Ammon's horn (tissue), 1 donor: ENCODE measurements at places on chromosomes 3 and 15.

- DNase-seq, result peak; percentile 78
These were observed at the start of gene NRROS for GRCh38 chr3:196639483-196640296. NRROS (plus strand) TSS chr3:196639694; CDS start chr3:196654540, 14,846 bp downstream.

DNA sequence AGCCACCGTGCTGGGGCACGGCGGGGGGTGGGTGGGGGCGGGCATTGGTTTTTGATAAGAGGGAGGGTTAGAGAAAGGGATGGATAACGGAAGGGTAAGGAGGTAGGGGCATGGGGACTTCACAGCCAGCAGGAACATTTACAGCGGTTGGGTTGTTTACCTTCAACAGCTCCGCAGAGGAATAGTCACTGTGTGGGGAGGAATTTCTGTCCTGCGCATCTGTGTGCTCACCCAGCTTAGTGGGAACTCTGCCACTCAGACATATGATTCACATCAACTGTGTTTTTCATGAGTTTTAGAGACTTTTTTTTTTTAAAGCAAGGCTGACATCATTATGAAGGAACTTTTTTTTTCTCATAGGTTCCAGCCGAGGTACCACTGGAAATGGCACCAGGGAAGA, 19.6 kb downstream of the CHRD start:
- no peak for DNase-seq

DNA sequence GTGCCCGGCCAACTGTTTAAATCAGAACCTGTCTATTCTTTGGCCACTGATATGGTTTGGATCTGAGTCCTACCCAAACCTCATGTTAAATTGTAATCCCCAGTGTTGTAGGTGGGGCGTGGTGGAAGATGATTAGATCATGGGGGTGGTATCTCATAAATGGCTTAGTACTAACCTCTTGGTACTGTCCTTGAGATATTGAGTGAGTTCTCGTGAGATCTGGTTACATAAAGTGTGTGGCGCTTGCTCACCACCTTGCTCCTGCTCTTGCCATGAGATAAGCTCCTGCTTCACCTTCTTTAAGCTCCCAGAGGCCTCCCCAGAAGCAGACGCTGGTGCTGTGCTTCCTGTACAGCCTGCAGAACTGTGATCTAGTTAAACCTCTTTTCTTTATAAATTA, 42.4 kb downstream of the REC114 start:
- DNase-seq, result no peak

GRCh38 chr3:184540777-184541681, 20.6 kb upstream of the EPHB3 start:
- peak; percentile 38 for DNase-seq

DNA sequence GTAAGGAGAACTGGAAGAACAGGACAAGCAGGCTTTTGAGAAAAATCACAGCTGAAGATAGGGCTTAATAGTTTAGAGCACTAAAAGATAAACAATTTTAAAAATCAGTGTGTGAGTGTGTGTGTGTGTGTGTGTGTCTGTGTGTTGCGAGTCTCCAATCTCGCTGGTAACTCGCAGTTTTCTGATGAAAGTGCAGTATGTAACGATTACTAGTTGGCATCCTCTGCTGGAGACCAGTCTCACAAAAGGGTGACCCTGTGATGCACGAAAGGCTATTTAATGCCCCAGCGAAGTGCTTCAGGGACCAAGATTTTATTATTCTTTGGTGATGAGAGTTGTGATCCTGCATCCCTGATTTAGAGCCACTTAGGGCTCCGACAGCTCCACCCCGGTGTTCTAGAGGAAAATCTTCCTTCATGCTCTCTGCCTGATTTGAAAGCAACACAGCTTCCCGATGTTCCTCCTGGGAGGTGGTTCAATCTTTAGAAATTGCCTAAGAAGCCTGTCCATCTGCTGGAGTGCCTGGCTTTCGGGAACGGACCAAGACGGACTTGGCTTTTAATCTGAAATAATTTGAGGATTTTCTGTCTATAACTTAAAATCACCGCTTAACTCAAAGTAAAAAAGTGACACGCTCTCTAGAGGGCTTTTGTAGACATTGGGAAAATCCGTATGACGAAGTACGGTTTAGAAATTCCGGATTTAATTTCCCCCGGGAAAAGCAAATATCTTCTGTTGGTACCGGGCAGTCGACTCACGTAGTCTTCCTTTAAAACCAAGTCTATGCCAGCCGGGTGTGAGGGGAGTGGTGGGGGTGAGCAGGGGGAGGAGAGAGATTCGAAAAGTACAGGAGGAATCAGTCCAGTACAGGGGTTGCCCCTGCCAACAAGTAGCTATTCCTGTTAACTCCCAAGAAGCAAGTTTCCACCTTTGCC, 1.1 kb upstream of the ALCAM start:
- peak; percentile 52 for DNase-seq

DNA sequence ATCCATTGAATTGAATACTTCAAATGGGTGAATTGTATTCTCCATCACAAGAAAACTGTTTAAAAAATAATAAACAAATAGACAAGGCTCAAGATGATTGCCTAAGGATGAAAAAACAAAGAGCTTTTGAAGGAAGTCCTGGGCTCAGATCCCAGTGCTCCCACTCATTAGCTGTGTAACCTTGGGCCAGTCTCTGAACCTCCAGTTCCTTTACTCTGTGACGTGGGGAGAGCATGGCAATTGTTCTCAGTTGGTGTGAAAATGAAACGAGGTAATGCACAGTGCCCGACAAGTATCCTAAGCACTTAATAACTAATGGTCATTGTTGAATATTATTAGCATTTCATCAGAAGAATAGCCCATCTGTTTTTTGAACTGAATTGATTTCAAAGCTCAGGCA, 40.7 kb downstream of the TNIK start:
- peak; percentile 66 for DNase-seq

- no peak for DNase-seq
These were observed 9.5 kb upstream of the DPPA4 start for GRCh38 chr3:109346770-109347295.

DNA sequence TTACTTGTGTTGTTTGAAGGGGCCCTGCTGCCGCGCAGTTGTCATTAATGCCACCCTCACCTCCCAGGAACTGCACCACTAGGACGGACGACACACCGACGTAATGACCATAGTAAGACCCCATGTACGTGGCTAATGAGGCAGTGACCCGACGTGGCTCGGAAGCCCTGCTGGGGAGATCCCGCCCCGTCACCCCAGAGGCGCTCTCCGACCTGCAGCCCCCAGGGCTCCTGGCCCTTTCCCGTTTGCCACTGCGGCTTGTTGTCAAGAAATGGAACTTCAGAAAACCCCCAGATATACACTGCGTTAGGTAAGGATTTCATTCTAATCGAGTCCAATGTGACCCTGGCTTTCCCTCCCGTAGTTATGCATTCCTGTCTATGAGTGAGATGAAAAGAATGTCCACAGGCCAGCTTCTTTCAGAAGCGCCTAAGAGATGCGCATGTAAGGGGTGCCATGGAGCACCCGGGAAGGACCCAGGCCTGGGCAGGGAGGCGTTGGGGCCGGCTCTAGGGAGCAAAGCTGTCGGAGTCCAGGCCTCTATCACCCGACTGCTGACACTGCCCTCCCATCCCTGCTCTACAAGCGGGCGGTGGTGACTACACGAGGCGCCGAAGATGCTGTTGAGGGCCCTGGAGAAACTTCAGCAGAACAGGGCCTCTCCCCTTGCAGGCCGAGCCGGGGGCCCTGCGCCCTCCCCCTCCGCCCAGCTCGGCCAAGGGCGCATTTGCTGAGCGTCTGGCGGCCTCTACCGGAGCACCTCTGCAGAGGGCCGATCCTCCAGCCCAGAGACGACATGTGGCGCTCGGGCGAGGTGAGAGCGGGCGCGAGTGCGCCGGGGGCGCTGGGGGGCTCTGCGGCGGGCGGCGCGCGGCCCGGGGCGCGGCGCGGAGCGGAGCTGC, at the start of gene GABRA5:
Gene GABRA5, plus strand, starts transcription at position 765 of the 902 bp plus-strand sequence. CDS start 2,187 bp downstream, outside the sequence.
- DNase-seq, result peak; percentile 43

DNA sequence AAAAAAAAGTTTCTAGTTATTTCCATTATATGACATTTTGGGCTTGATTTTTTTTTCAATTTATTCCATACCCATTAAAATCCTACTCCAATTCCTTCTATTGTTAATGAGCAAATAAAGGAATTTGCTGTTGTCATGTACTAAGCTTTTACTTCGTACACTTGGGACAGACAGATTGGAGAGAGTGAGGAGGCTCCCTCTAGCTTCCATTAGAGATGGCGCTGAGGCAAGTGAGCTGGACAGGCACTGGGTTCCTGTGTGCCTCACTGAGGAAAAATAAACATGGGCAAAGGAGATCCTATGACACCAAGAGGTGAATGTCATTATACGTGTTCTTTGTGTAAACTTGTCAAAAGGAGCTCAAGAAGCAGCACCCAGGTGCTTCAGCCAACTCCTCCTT, 441.1 kb upstream of the MDFIC2 start:
- DNase-seq, result no peak

GRCh38 chr3:195883801-195884200, 24.6 kb downstream of the TNK2 start:
- DNase-seq, result no peak

DNA sequence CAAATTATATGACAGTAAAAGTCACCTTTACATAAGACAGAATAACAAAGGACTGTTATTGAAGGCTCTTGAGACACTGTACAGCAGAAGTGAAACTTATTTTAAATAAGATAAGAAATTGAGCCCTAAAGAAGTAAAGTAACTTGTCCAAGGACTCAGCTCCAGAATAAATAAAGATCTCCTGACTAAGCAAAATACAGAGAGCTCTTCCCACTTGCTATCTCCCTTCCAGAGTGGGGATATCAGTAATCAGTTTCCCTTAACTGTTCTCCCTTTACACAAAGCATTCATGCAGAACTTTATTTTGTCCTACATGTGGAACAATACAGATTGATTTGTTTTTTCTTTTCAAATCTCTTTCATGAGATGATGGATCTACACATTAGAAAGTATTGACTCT, 129.5 kb upstream of the BHLHE40 start:
- DNase-seq, result no peak

DNA sequence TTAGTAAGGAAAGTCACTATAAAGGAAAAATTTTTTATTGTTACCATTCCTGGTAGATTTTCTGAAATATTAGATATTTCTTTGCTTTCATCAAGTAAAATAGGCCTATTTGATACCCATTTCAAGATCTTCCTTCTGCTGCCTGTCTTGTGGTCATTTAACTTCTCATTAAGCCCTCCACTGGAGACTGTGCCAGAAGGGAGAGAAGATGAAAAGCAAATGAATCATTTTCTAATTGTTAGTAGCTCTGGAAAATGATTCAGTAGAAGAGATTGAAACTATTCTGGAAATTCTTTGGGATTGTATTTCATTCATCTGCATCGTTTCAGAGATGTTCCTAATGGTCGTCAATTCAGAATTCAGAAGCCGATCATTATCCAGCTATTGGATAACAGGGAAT, 3.2 kb downstream of the KCTD6 start:
- no peak for DNase-seq

GRCh38 chr3:107919239-107919638, 171.6 kb downstream of the CD47 start:
- DNase-seq, result no peak

DNA sequence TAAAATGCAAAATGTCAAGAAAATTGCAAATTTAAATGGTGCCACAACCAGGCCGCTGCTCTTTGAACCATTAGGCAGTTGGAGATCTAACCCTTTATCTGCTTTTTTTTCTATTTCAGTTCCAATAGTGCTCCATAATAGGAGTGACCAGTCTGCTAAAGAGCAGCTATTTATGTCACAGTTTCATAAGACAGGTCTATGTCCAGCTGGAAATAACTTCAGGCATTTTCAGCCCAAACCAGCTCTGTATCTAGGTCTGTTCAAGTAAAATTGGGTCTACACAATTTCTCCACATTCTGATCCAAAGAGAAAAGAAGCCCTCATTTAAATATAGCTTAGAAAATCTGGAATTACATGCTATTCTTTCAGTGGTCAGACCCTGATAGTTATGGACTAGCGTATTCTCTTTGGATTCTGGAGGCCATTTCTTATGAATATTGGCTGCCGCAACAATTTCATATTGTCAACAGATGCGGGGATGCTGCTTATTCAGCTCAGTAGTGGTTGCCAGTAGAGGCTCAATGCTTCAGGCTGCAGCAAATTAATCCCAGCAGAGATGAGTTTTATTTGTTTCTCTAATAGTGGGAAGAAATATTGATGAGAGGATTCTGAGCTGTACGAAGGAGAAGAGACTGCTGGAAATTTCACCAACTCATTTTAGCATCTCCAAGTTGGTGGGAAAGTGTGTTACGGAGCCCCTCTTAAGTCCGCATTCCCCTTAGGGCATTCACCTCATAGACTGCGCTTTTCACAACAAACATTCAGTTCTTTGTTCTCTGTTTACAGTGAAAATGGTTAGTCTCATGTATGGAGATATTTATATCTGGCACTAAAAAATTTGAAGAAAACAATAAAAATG, 887.0 kb downstream of the ROBO1 start:
- DNase-seq, result peak; percentile 65

- no peak for DNase-seq
These were observed 360.1 kb upstream of the GOLIM4 start for GRCh38 chr3:168455814-168456213.

GRCh38 chr15:38275959-38276358, 23.3 kb downstream of the SPRED1 start:
- no peak for DNase-seq

GRCh38 chr3:105516972-105517371, 150.3 kb downstream of the ALCAM start:
- no peak for DNase-seq

- DNase-seq, result no peak
These were observed 333.5 kb upstream of the AZI2 start for GRCh38 chr3:28682121-28682520.

DNA sequence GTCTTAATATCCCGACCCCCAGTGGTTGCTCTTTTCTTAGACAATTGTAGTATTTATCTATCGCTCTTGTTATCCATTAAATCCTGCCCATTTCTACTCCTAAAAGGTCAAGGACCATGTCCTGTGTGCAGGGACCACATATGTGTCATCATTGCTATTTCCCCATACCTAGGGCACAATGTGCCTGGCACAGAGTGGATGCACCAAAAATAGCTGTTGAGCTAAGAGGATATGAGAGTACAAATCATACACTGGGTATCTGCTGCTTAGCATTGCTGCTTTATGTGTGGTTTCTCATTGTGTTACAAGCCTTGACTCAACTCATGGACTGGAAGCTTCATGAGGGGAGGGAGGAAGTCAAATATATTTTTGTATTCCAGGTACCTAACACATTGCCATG, 3.4 kb upstream of the MITF start:
- DNase-seq, result no peak

DNA sequence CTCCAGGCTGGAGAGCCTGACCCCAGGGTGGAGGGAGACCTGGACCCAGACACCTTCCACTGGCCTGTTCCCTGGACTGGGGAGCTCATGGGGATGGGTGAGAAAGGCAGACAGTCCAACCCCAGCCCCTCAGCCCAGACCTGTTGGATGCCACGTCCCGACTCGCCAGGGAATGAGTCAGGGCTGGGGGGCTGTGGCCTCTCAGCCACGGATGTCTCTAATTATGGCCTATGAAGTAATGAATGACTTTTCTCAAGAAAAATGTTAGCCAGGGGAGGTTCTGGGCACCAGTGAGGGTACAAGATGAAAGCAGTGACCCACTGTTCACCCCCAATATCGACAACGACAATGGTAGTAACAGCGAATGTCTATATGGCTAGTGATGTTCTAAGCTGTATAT, 107.0 kb upstream of the RPL32 start:
- no peak for DNase-seq
